ENCODE measurements at places on chromosomes 2 and 18.

GRCh38 chr2:141317986-141318385, 812.8 kb downstream of the LRP1B start:
- DNase-seq, result no peak

DNA sequence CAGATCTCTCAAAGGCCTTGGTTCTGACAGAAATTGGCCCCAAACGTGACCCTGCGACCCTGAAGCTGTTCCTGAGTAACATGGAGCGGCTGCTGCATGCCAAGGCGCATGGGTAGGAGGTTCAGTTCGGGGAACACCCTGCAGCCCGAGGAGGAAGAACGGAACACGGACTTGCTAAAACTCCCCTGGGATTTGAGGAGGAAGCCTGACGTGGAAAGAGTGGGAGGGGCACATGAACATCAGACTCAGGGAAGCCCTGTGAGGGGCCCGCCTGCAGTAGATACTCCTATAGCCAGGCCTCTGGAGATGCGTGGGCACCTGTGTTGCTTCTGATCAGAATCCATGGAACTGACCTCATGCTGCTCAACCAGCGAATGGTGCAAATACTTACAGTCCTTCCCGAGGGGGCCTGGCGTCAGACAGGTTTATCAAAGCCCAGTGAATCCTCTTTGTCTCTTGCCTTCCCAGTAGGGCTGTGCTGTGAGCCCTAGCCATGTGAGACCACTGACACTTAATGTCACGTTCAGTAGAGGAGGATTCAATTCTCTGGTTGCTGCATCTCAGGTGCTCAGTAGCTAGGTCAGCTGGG, 46.8 kb downstream of the IMPA2 start:
- DNase-seq, result no peak

- no peak for DNase-seq
These were observed 79.2 kb downstream of the SLC25A12 start for GRCh38 chr2:171814883-171815282.

DNA sequence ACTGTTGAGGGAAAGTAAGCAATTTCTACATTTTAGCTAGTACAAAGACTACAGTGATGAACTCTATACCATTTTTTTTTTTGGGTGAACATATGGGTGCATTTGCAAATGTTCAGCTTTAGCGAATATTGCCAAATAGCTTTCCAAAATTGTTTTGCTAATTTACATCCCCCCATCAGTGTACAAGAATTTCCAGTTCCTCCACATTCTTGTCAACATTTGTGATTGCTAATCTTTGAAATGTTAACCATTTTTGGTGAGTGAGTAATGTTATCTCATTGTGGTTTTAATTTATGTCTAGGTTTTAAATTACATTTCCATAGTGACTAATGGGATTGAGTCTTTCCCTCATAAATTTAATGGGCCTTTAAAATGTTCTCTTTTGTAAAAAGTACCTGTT, 16.4 kb upstream of the CNRIP1 start:
- DNase-seq, result no peak

GRCh38 chr2:140905083-140905781, 1225.6 kb downstream of the LRP1B start:
- no peak for DNase-seq

DNA sequence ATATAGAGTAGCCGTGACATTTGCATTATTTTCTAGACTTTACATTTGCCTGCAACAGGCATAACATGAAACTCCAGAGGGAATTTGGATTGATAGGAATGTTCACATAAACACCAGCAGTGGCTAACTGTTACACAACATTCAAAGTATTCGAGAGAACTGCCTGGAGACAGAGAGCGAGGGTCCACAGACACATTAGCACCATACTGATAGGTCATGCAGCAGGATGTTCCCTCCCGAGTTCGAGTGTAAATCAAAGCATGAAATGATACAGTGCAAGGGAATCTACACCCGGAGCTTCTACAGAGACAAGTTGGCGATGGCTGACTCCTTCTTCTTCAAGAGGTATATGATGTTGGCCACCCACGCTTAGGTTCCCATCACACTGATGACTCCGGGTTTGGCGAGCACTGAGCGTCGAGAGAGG, 89.5 kb downstream of the COL6A3 start:
- no peak for DNase-seq

DNA sequence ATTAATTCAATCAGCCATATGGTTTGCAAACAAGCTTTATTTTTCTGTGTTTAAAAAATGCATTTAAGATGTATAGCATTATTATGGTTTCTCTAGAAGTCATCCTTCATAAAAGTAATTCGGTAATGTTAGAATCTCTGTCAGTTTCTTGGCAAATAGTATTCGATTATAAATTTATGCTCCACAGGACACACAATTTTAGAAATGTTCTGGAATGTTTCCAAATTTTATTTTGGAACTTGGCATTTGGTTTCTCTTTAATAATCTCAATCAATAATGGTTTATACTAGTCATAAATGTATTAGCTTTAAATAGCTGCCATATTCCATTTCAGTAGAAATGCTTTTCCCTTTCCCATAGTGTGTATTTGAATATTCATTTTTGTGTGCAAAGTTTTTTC, 156.4 kb downstream of the PLCL1 start:
- no peak for DNase-seq

DNA sequence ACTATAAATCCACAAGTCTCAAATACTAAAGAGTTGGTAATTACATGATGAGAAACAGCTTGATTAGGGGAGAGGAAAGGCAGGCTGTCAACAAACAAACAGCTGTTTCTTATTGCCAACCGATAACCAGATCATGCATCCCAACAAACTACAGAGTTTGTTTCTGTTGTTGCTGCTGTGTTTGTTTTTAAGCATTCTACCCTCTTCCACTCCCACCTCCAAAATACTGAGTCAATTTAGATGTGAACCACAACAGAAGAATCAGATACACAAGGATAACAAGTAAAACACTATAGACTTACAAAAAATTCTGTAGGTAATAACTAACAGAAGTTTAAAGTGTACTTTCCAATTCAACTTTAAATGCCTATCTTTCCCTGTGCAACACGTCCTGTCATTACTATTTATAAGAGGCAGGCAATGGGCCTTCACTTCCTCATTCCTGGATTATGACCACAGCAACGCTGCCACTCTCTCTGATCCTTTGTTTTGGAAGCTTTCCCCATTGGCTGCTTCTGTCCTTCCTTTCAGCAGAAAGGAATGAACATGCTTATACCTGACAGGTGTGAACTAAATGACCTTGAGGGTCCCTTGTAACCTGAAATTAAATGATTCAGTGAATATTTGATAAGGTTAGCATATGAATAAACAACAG, 152.0 kb downstream of the SRBD1 start:
- DNase-seq, result no peak

DNA sequence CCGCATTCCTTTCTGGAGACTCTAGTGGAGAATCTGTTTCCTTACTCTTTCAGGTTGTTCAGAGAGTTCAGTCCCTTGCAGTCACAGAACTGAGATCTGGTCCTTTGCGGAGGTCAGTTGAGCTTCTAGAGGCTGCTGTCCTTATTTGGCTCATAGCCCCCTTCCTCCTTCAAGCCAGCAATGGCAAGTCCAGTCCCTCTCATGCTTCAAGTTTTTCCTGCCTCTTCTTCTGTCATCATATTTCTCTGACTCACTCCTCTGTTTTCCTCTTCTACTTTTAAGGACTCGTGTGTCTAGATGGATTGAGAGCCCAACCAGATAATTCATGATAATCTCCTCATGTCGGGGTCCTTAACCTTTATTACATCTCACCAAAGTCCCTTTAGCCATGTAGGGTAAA, 173.5 kb upstream of the FOSL2 start:
- no peak for DNase-seq

GRCh38 chr18:41548521-41549260, 406.3 kb upstream of the PIK3C3 start:
- no peak for DNase-seq

- no peak for DNase-seq
These were observed 442.3 kb upstream of the HNMT start for GRCh38 chr2:137521653-137522619.

GRCh38 chr2:200263279-200263678, 43.2 kb upstream of the SPATS2L start:
- DNase-seq, result no peak

DNA sequence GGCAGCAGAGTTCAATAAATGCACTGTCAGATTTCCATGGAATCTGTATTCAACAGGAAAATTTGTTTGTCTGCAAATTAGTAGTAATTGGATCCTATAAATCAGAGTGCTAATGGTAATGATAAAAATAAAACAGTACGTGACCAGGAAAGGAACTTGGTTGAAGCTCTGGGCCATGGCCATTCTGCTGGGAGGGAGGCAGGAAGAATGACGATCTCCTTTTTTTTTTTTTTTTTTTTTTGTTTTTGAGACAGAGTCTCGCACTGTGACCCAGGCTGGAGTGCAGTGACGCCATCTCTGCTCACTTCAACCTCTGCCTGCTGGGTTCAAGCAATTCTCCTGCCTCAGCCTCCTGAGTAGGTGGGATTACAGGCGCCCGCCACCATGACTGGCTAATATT, 94.8 kb upstream of the SEC11C start:
- DNase-seq, result no peak

DNA sequence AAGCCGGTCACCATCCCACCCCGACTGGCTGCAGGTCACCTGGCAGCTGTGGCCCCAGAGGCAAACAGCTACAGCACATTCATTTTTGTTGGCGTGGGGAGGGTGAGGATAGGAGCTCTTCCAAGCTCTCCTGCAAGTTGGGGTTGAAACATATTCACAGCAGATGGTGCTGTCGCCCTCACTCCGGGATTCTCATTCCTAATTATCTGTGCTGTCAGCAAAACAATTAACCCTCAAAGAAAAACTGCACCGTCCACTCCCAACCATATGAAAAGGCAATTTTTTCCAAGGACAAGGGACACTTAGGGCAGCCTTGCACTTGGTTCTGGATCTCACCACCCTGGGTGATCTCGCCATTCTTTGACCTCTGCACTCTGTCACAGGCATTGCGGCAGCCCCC, 68.6 kb downstream of the ZBTB7C start:
- DNase-seq, result no peak

DNA sequence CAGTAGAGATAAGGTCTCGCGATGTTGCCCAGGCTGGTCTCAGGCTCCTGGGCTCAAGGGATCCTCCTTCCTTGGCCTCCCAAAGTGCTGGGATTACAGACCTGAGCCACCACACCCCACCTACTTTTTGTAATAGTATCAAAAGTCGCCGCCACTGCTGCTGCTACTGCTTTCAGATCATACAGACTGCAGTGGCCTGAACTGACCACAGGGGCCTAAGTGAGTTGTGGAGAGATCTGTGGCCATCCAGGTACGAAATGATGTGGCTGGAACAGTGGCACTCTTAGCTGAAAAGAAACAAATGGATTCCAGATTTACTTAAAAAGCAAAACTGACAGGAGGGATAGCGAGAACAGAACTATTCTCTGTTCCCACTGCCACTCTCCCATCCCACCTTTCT, 32.9 kb upstream of the POMC start:
- DNase-seq, result no peak

DNA sequence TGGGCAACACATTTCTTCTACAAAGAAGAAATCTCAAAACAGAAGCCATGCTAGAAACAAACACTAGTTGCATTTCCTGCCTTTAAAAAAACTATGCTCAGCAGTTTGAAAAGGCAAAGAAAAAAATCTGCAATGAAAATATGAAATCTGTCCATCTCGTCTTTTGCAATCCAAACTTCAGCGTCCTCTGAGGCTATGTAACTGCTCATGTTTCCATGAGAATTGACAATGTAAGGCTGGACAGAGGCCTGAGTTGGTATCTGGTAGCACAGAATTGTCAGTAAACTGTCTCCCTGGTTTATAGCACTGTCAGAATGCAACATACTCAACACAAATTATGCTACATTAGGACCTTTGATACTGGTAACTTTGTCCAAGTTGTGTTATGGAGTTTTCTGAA, 429.9 kb downstream of the ARHGAP15 start:
- no peak for DNase-seq

GRCh38 chr2:39107724-39108273, 13.1 kb downstream of the SOS1 start:
- DNase-seq, result no peak

GRCh38 chr2:142940606-142941223, 63.3 kb downstream of the KYNU start:
- no peak for DNase-seq

- DNase-seq, result no peak
These were observed 1.1 kb downstream of the RNF103 start for GRCh38 chr2:86622519-86623042.

- DNase-seq, result no peak
These were observed 75.4 kb upstream of the KCNE4 start for GRCh38 chr2:222976521-222977061.

DNA sequence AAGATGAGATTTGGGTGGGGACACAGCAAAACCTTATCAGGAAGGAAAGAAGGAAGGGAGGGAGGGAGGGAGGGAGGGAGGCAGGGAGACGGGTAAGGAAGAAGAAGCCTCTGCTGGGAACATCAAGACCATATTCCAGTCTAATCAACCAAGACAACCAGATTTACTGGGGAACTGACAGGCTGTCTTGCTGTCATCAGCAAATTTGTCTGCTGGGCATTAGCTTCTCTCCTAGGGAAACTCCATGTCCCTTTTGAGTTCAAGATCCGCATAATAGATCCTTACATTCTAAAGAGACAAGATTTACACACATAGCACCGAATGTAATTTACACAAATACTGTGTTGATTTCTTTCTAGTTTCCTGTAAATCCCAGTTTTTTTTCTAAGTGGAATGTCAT, 1618.9 kb upstream of the ZEB2 start:
- no peak for DNase-seq

DNA sequence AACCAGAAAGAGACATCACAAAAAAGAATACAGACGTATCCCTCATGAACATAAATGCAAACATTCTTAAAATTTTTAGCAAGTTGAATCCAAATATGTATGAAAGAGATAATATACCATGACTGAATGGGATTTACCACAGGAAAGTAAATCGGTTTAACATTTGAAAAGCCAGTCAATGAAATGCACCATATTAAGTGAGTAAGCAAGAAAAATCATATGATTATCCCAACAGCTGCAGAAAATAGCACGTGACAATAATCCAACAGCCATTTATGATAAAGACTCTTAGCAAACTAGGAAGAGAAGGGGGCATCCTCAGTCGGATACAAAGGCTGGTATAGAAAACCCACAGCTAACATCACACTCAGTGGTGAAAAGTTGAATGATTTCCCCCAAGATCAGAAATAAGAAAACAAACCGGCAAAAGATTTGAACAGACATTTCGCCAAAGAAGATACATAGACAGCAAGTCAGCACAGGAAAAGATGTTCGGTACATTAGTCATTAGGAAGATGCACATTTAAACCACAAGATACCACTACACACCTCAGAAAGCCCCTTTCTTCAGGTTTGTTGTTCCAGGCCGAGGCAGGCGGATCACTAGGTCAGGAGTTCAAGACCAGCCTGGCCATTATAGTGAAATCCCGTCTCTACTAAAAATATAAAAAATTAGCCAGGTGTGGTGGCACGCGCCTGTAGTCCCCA, 144.3 kb downstream of the INHBB start:
- no peak for DNase-seq

All from psoas muscle (tissue), 8 donors.